ENCODE measurements at places on chromosomes 7 and 10.

- no peak for DNase-seq
These were observed 724.7 kb upstream of the FZD8 start for GRCh38 chr10:36366843-36367242.

- no peak for DNase-seq
These were observed 89.4 kb upstream of the LEP start for GRCh38 chr7:128151635-128152034.

DNA sequence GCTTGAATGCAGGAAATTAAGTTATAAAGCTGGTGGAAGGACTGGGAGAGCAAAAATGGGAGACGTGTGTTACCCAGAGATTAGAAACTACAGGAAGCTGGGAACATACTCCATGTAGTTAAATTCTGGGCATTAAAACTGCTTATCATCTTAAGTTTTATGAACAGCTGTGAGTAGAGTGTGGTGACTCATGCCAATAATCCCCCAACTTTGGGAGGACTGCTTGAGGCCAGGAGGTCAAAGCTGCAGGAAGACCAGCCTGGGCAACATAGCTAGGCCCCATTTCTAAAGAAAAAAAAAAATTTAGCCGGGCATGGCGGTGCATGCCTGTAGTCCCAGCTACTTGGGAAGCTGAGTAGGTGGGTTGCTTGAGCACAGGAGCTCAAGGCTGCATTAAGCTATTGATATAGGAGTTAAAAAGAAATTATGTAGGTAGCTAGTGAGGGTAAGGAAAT lies 56.2 kb upstream of the SEPHS1 start:
- DNase-seq, result no peak

GRCh38 chr7:112789453-112789816 lies 758 bp downstream of the TMEM168 start:
- DNase-seq, result no peak

DNA sequence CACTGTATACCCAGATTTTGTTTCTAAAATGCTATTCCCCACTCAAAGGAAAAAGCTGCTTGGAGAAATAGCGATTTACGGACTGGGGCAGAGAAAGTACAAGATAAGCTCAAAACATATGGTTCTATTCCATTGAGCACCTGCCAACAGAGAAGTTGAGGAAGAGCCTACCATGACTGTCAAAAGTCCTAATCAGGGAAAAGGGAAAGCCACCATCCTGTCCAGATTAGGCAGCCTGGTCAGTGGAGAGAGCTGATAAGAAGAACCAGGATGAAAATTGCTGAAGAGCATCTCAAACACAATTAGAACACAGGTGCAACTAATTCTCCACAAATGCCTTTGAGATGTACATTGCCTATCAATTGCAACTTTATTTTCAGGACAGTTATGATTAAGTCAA lies 104.1 kb downstream of the MYOF start:
- no peak for DNase-seq

GRCh38 chr7:142838461-142839213 lies 16.2 kb upstream of the EPHB6 start:
- DNase-seq, result no peak

DNA sequence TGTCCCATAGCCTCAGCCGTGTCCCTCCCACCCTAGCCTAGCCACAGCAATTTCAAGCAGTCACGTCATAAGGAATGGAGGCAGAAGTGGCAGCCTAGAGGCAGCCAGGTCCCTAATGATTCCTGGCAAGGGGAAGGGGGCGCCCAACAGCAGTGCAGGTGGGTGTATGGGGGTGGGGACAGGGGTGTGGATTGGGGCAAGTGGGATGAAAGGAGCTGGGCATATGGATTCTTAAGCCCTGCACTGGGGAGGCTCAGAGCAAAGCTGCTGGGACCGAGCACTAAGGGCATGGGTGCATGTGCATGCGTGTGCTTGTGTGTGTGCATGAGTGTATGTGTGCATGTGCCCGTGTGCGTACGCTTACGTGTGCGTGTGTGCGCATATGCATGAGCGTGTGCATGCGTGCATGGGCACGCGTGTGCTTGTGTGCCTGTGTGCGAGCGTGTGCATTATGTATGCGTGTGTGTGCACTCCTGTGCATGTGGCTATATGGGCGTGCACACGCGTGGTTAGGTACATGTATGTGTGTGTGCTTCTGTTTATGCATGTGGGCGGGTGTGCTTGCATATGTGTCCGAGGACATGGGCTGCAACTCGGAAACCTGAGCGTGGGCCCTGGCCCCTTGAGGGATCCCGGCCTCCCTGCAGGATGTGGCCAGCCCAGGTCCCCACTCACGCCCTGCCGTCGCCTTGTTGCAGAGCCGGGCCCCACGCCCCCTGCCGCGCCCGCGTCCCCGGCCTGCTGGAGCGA lies 34.1 kb downstream of the SH2B2 start:
- no peak for DNase-seq

GRCh38 chr7:67547183-67547907 lies 550.7 kb downstream of the TYW1 start:
- no peak for DNase-seq

GRCh38 chr10:69446650-69447151 lies 4.6 kb upstream of the TSPAN15 start:
- no peak for DNase-seq

DNA sequence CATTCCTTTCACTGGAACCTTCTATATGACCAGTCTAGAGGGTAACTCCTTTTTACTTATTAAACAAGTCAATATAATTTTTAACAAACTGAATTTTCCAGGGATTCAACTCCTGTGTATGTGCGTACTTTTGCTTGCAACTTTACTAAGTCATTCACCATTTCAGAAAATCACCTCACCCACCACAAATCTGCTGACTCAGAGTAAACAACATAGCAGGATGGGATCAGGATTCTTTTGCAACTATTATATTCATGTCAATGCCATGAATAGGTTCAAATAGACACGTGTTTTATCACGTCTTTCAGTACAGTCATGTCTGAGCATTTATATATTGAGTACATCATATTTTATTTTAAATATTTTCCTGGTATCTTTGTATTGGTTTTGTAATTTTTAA lies 14.5 kb downstream of the CTTNBP2 start:
- DNase-seq, result no peak

- DNase-seq, result no peak
These were observed 20.6 kb upstream of the HDAC9 start for GRCh38 chr7:18474944-18475343.

- no peak for DNase-seq
These were observed 18.4 kb downstream of the BNIP3 start for GRCh38 chr10:131963350-131963749.

- DNase-seq, result no peak
These were observed 19.2 kb downstream of the AKR1C8 start for GRCh38 chr10:5165738-5166137.

GRCh38 chr7:90626013-90626412 lies 29.9 kb downstream of the CDK14 start:
- DNase-seq, result no peak

DNA sequence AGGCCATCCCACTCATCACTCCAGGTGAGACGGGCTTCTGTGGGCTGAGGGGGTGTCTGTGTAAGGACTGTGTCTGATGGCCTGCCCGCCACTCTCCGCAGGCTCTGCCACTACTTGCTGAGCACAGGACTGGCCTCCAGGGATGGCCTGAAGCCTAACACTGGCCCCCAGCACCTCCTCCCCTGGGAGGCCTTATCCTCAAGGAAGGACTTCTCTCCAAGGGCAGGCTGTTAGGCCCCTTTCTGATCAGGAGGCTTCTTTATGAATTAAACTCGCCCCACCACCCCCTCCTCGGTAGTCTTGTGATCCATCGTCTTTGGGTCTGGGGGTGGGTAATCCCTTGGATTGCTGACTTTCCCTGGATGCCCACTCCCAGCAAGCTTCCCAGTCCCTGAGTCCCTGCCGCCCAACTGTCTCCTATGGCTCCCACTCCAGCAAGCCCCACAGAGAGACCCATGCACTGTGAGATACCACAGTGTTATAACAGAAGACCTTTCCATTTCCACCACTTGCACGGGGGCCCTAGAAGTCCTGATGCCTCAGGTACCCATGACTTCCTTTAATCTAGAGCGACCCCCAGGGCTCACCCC lies 4.7 kb downstream of the FXYD4 start:
- no peak for DNase-seq

- DNase-seq, result no peak
These were observed 222.0 kb downstream of the BICC1 start for GRCh38 chr10:58734664-58735063.

All from activated CD4-positive, alpha-beta T cell treated with anti-CD3 and anti-CD28 coated beads for 1 hour (primary cell).